Activated CD4-positive, CD25-positive, alpha-beta regulatory T cell (primary cell): ENCODE measurements at places on chromosomes 5 and 9.
A peak's percentile ranks its signal among the peaks of the same experiment; 100 is the strongest.

- DNase-seq = no peak
Measured at GRCh38 chr5:20678386-20678785, 690.4 kb upstream of the CDH18 start.

DNA sequence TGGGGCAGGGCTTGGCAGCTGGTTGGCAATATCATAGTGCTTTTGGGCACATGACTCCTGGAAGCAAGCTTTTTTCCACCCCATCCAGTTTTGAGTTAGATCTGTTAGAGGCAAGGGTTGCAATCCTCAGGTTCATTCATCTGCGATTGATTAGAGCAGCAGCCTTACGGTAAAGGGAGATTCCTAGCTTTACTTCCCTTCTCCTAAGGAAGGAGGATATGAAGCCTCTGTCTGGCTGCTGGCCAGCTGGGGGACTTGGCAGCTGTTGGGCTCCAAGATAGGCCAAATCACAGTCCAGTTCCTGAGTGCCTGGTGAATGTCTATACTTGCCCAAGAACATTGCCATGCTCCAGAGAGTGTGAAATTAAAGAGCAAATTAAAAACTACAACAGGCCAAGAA is 113.4 kb upstream of the CCNH start:
- DNase-seq = no peak

DNA sequence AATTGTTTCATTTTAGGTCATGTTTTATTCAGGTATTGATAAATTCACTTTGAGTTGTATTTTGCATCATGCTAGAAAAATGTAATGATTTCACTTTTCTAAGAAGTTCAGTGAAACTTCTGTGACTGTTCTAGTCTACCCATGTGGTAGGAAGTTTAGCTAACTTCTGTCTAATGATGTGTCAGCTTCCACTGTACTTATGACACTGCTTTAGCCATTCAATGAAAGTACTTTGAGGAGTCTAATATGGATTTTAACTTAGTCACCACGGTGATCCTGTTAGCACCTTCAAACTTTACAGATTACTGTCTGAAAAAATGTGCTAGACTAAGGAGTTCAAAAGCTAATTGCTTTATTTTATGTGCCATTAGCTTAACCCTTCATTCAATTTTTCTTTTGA is 1510.5 kb upstream of the CDH9 start:
- DNase-seq = no peak

- no peak for DNase-seq
Measured at GRCh38 chr5:123559434-123559775, 47.4 kb downstream of the CSNK1G3 start.

GRCh38 chr9:116391306-116391900 is 237.8 kb downstream of the PAPPA start:
- DNase-seq = no peak

- no peak for DNase-seq
Measured at GRCh38 chr5:32778403-32778802, 67.3 kb downstream of the NPR3 start.

DNA sequence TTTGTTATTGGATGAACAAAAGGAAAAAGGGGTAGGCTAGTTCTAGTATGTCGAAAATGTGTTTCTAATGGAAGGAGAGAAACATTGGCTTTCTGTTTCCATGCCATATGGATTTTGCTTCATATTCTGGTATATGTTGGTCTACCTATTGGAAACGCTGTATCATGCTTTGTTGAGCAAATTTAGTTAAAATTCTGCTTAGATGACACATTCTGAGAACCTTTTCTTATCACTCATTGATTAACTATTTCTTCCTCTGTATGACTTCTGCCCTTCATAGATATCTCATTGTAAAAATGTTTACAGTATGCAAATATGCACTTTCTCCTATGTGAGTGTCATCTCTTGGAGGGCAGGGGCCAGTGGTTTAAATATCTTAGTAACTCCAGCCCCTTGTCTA is 68.8 kb upstream of the GPR151 start:
- DNase-seq = no peak

GRCh38 chr5:9009931-9010651 is 535.8 kb downstream of the SEMA5A start:
- no peak for DNase-seq

- DNase-seq = no peak
Measured at GRCh38 chr9:109430231-109430630, 67.9 kb downstream of the PTPN3 start.

DNA sequence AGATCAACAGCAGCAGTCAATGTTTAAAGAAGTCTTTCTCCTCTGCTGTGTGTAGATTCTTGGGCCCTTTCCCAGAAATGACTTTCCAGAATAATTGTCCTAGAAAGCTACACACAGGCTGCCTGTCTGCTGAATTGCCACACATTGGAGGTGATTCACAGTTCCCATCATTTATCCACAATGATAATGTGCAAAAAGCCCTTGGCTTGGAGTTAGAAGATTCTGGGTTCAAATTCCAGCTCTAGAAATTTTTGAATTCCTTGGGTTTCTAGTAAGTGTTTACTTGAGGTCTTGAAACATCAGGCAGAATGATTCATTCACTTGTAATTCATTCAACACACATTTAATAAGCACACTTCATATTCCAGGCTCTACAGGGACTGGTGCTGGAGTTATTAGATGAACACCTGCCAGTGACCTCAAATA is 28.6 kb upstream of the EPB41L4B start:
- DNase-seq = no peak

GRCh38 chr9:5532306-5532705 is 22.0 kb downstream of the PDCD1LG2 start:
- no peak for DNase-seq

DNA sequence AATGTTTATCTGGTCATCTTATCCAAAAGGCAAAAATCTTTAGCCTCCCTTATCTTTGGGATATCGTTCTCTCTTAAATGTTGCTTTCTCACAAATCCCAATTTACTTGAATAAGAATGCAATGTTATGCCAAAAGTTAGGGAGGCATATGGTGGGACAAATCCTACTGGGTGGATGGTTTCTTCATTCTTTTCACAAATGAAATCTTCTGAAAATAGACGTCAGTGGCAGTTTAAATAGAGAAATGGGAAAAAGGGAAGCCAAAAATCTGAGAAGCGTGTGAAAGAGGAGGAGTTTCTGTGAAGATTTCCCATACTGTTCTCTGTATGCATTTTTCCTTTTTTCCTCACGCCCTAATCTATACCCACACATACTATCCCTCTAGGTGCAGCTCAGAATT is 2.5 kb upstream of the PCDHAC1 start:
- no peak for DNase-seq

DNA sequence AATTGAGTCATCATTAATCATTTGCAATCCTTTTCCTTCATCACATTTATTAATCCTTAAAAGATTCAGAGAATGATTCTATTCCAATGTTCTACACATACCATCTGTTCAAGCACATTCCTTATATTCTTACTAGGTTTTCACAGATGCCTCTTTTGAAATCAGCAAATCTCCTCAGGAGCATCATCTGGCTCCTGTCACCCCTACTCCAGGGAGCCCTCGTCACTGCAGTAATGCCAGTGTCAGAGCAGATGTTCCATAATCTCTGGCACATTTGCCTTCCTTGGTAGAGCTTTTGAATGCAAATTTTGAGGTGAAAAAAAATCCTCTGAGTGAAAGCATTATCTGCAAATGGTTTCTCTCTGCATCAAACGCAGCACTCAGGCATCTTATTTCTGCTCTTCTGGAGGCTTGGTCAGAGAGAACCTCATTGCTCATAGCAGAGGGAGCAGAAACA is 7.6 kb upstream of the KCNV2 start:
- DNase-seq = no peak

DNA sequence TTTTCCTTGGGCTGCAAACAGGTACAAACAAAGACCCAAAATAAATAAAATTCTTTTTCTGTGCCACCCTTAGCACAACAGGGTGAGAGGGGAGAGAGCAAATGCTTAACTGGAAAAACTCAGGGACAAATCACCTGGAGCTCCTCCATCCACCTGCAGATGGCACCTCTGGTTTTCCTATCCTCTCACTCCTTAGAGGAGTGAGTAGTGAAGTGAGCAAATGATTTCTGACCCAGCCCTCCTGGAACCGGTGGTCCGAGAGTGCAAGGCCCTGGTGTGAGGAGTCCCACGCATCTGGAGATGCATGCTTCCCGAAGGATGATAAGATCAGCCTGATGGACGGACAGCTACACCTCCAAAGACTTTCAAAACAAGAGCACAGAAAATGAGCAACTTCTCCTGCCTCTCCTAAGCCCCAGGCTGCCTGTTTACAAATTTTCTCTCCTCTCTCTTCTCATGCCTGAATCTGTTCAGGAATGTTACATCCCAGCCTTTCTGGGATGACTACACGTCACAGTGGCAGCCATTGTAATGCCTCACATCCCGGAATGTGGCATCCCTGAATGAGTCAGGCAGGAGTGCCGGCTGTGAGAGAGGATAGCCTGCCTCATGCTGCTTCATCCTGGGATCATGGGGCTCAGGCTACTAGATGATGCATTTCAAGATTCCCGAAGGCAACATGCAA is 86.4 kb downstream of the ADRB2 start:
- no peak for DNase-seq

- peak; percentile 22 for DNase-seq
Measured at GRCh38 chr9:20623021-20623747, 885 bp upstream of the MLLT3 start.

GRCh38 chr9:27627188-27627564 is 53.9 kb upstream of the C9orf72 start:
- no peak for DNase-seq

DNA sequence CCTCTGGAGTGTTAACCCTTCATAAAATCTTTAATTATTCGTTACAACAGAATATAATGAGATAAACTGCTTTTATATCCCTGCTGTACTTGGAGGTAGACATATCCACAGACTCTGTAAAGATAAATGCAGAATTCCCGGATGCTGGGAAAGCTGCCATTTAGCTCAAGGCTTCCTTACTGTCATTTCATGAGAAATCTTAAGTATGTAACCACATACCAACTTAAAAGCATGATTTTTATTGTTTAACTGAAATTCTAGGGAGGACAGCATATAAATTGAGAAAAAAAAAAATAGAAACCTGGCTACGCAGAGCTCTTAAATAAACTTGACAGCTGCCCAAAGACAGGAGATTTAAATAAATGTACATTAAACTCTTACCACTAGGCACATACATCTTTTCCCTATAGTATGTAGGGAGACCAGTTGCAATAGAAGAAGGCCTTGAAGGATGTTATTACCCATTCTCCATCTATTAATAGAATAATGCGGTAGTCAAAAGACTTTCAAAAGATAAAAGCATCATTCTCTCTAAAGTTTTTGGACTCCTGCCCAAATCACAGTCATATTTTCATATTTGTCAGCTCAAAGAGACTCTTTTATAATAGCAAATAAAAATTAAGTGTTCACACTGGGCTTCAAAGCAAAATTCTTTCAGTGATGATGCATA is 373.8 kb downstream of the NDUFS4 start:
- DNase-seq = no peak

DNA sequence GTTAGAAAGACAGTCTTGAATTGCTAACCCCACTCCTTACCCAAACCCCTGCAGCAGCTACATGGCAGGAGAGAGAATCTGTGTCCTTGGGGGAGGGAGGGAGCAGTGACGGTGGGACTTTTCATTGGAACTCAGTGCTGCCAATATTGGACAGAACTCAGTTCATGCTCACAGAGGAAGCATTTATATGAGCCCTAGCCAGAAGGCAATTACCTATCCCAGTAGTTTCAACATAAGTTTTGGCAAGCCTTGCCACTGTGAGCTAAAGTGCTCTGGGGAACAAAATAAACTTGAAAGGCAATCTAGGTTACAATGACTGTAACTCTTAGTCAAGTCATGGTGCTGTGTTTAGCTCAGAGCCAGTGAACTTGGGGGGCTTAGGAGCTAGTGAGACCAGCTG is 1013.4 kb upstream of the COX7C start:
- no peak for DNase-seq

DNA sequence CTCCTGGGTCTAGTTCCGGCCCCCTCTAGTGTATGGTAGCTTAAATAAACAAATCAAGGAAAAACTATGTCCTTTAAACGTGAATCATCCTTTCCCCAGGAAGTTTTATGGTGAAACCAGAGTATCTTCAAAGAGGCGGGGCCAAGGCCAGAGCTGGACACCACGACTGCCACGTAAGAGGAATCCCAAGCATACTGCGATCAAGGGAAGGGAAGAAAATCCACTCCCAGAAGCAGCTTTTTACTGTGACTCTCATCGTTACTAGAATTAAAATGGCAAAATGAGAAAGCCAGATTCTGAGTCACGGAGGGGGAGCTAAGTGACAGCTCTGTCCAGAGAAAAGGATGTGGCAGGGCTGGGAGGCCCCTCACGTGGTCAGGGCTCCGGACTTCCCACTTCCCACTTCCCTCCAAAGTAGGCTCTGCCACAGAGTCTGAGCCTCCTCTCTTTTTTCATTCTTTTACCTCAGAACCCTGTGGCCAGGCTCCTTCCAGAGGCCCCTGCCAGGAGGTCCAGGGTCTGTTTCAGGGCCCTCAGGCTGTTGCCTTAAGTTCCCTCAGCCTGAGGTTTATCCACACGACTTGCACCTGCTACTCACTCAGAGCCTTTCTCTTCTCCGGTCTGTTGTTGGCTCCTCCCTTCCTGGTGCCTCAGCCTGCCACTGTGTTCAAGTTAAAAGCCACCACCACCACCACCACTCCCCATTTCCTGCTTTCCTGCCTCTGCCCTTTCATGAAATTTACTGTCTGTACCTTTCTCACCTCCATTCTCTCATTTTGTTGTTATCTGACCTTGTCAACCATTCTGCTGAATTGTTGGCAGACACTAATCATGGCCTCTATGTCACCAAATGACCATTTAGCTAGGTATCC is 1.4 kb upstream of the GLRX start:
- DNase-seq = no peak

DNA sequence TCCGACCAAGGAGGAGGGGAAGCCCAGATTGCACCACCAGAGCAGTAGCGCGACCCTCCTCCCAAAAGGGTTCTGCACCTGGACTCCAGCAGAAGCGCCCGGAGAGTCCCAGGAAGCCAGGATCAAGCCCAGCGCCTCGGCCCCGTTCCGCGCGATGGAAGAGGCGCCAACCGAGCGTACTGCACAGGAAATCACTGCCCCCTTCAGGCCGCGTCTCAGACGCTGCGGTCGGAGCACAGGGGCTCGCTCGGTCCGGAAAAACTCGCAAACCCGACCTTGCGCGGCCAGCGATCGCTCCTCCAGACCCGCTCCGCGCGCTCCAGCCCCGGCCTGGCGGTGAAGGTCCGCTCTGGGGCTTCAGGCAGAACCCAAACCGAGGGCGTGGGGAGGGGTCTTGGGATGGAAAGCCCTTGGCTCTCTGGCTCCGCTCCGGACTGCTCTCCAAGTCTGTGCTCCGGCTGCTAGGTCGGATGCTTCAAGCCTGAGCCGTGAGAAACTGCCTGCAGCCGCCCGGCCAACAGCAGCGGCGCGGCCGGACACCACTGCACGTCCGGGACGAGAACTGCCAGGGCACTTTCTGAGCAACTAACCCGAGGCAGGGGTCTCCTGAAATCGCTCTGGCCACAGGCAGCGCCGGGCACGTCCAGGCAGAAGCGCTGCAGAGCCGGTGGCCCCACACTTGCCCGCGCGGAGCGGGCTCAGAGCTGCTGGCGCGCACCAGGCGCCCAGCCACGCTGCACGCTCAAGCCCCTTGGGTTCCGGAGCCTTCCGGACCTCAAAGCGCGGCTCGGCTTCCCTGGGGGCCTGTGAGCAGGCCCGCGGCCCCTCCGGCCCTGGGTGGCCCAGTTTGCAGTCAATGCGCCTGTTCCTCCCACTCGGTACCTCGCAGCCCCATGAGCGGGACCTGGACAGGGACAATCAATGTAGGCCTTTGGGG is 1.3 kb downstream of the GABBR2 start:
- no peak for DNase-seq
